ENCODE measurements at places on chromosomes 4 and X.
A peak's percentile ranks its signal among the peaks of the same experiment; 100 is the strongest.

DNA sequence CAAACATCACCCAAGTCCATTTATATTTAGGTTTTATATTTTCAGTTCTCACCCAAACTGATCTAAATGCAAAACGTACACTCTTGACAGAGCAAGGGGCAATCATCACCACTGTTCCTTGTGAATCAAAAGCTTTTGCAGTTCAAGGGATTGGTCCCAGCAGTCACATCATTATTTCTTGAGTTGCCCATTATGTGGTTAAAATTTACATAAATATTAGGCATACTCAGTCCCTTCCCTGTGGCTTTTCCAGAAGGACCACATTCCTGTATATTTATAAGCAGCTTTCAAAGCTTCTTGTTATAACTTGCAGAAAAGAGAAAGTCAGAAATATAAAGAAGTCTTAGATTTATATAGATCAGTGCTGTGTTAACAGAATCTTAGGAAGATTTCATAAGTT, 224.4 kb downstream of the CLCN4 start:
- DNase-seq, result no peak

- no peak for DNase-seq
Observed at GRCh38 chr4:87053802-87054767, 119.3 kb downstream of the AFF1 start.

GRCh38 chr4:108589961-108590360, 30.4 kb upstream of the RPL34 start:
- DNase-seq, result no peak

DNA sequence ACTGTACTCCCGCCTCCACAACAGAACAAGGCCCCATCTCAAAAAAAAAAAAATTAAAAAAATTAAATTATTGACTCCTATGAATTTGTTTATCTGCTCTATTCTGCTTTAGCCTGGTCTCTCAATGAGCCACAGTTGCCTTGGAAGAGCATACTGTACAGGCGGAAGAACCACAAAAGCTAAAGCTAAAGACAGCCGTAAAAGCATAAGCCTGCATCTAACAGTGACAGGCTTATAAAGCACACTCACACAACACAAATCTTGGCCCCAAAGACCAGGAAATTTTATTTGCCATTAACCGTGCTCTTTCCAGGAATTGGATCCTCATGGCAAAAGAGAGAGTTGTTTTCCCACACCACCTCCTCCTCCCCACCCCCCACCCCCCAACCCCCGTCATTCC, 53.5 kb upstream of the KLF3 start:
- DNase-seq, result no peak

GRCh38 chrX:141221611-141222010, 20.7 kb downstream of the SPANXC start:
- DNase-seq, result no peak

GRCh38 chr4:109179061-109179460, 123.4 kb downstream of the COL25A1 start:
- DNase-seq, result no peak

- peak; percentile 68 for DNase-seq
Observed at GRCh38 chr4:156475322-156475721, 496.3 kb downstream of the PDGFC start.

GRCh38 chr4:189809241-189809735, 131.4 kb upstream of the FRG1 start:
- DNase-seq, result no peak

DNA sequence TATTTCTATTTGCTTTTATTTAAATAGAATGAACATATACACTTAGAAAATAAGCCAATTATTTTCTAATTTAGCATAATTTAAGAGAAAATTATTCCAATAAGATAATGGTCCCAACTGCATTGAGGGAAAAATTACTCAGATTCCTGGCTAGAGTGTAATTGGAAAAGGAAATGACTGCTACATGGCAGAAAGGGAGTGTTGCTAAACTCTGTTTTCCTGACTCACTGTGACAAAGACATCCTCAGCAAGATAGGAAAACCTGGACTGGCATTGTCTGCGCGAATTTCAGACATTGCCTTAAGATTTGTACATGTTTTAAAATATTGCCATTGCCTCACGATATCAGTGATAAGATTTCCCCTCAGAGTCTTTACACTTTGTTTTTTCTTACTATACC, 8.2 kb downstream of the TNIP3 start:
- DNase-seq, result no peak

DNA sequence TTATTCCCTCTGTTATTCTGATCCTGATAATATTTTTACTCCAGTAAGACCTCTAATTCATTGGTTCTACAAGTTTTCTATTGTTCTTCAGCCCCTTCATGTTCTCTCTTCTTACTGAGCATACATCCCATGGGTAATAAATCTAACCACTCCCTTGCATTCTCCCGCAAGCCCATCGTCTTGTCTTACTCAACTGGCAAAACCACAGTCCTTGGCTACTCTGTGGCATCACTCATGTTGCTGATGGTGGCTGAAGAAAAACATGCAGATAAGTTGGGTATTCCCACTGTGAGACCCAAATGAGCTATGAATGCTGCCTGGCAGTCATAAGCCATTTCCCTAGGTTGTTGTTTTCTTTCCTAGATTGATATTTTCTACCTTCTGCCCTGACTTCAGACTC, 402.2 kb upstream of the AADAT start:
- DNase-seq, result no peak

- no peak for DNase-seq
Observed at GRCh38 chr4:150182794-150183193, 104.5 kb downstream of the DCLK2 start.

DNA sequence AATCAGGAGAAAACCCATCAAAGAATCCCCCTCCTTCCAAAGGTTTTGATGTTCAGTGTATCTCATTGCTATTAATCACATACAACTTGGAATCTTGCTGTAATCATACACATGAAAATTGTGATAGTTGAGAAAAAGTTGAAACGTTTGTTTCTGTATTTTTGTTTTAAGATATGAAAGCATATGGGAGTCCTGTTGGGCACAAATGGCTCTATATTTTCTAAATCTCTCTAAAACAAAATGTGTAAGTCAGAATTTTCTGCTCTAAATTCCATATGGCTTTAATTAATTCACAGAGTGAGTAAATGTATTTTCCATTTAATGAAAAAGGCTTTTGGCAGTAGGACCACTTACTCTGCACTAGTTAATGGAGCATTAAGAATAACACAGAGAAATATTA, 140.2 kb downstream of the MOSPD2 start:
- DNase-seq, result peak; percentile 62

DNA sequence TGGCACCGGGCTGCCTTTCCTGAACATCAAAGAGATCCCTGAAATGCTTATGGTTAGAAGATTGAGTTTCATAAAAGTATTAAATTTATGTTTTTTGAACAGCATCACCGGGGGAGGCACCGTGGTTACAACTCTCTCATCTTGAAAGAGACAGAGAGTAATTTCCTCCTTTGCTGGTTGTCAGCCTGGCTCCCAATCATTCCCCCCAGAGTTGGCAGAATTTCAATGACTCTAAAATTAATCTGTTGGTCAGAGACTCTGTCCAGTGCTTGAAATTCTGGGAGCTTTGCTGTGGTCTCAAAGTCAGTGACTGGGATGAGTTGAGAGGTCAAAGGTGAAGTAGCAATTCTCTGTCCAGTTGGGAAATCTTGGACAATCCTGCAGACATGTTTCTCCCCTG, 135.9 kb downstream of the RAB28 start:
- DNase-seq, result no peak

DNA sequence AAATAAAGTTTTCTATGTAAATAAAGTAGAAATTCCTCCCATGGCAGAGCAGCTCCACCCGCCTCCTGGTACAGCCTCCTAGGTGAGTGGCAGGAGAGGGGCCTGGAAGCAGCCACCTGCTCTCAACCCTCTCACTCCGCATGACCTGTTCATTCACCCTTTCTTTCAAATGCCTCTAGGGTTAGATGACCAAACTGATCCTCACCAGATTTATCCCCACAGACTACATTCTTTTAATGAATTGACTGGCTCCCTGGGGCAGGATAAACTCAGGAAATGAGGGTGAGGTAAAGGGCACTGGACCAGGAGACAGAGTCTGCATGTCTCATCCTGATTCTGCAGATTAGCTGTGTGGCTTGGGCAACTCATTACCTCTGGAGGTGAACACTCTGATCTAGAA, 32.6 kb upstream of the NKX6-1 start:
- no peak for DNase-seq

Data from NCI-H446 treated with DMSO at 0.1 percent for 48 hours (cell line).